ENCODE measurements at places on chromosomes 3 and 15.

- no peak for DNase-seq
These were observed 69.8 kb downstream of the PLCH1 start for GRCh38 chr3:155675094-155675493.

DNA sequence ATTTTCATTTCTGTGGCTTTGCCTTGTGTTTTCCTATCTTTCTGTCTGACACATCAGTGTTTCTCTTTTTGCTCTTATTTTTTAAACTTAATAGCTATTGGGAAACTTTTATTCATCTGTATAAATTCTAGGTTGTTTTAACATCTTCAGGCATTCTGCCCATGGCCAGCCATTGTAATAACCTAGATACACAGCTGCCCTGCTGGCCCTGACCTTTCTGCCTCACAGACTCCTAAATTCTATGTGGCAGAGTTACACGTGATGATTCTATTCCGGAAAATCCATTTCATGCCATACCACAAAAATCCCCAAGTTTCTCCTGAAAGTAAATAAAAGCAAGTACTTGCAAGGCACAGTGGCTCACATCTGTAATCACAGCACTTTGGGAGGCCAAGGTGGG, 150.1 kb downstream of the UACA start:
- no peak for DNase-seq

GRCh38 chr3:64612082-64612860, 75.5 kb downstream of the ADAMTS9 start:
- no peak for DNase-seq

- DNase-seq, result no peak
These were observed 143.2 kb upstream of the PRR20G start for GRCh38 chr3:127431066-127431465.

DNA sequence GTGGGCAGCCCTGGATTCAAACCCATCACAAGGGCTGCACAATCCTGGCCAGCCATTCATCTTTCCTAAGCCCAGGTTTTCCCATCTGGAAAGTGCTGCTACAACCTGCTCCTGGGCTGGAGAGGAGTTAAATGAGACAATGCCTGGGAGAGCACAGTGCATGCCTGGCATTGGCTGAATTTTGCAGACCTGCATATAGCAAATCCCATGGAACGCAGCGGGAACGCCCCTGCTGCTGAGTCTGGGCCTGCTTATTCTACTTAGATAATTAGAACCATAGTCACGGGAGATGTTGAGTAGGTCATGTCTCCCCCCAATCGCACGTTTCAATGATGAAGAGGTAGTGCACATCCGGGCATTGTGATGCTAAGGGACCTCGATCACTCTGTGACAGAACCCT, 46.6 kb downstream of the ABTB1 start:
- DNase-seq, result no peak

- DNase-seq, result no peak
These were observed 289.9 kb upstream of the RASGRP1 start for GRCh38 chr15:38854506-38854905.

- DNase-seq, result no peak
These were observed 62.3 kb downstream of the TMEM39A start for GRCh38 chr3:119401069-119401468.

DNA sequence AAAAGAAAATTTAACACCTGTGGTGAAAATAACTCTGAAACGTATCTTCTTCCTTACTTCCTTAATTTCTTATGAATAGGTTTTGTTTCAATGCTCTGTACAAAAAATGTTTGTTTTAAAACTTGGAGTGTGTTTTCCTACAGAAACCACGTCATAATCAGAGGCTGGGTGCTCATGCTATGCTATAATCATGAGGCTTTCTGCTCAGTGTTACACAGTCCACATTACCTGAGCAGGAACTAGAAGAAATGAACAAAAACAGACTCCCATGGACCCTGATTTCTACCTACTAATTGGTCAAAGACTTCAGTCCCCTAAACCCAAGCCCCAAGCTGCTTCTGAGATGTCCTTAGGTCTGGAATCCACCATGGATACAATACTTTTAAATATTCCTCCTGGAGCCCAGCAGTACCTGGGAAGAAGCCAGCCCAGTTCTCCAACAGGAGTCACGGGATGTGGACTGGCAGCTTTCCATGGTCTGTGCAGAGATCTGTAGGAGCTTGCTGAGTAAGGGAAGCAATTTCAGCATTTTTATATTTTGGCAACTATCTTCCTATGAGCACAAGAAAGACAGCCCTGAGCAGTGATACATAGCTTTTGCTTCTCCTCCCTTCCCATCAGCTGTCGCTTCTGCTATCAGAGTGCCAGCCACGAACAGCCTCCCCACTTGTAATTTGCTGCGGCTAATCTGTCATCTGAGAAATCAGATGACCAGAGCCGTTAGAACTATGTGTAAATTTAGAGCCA, 65.6 kb downstream of the WDR72 start:
- DNase-seq, result no peak

DNA sequence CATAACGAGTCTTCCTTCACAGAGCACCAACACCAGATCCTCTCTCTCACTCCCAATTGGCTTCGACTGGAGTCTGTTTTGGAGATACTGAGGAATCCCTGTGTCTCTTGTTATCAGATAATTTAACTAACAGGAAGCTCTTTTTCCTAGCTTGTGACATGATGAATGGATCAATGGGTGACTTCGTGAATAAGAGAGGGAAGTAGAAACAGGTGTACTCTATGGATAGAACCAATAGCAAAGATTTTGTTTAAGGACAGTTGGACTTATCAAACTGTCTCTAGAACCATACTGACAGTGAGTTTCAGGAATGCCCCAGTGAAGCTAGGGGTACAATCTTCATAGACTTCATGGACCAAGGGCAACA, 29.4 kb upstream of the KLHL6 start:
- DNase-seq, result no peak

GRCh38 chr15:47404877-47405276, 312.4 kb upstream of the SEMA6D start:
- no peak for DNase-seq

GRCh38 chr3:52339612-52340011, 23.5 kb downstream of the DNAH1 start:
- peak; percentile 24 for DNase-seq

GRCh38 chr15:74239051-74239705, 3.1 kb downstream of the CCDC33 start:
- no peak for DNase-seq

DNA sequence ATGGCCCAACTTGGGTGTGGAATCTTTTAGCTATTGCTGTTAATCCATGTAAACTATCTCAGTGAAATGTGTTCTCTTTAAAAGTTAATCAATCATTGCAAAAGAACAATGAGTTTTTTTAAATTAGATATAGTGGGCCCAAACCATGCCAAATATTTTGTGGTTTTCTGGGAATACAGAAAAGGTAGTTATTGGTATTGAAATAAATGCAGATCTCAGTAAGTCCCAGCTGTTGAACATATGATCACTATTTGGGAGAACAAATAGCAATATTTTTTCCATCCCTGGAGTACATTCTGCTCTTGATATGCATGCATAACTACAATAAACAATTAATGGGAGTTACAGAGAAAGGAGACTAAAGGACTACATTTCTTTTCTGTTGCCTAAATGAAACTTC, 36.0 kb upstream of the LEKR1 start:
- DNase-seq, result no peak

- no peak for DNase-seq
These were observed 632 bp downstream of the MTHFS start for GRCh38 chr15:79896131-79896633.

GRCh38 chr3:188789251-188789650, 382.5 kb upstream of the TPRG1 start:
- DNase-seq, result no peak

DNA sequence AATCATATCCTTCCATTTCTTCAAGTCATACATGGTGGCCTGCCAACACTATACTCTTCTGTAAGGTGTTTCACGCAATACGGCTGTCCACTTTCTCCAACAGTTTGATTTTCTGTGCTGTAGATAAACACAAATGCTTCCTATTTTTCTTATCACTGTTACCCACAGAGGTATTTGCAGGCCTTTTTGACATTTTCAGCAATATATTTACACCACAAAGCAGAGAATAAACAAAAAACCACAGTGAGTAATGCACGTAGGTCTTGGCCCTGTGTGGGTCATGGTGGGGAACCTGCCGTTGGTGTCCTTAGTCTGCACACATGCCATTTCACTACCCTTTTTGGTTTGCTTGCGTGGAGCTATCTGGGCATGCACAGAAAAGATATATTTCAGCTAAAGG, 59.5 kb downstream of the LRRC28 start:
- DNase-seq, result no peak

DNA sequence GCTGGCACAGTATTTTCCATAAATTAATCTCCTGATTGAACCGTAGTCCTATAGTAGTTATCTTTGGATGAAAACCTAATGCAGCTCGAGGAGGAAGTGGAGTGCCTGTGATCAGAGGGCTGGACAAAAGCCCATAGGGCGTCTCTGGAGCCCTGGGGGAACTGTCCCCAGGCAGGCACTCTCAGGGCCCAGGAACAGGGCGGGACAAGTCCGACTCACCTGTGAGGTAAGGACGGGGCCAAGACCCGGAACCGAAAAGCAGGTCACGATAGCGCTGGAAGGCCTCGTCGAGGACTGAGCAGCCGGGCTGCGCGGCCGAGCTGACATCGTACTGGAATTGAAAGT, 341 bp downstream of the HEXA start:
- no peak for DNase-seq

- no peak for DNase-seq
These were observed 272.4 kb upstream of the COL8A1 start for GRCh38 chr3:99365979-99366378.

DNA sequence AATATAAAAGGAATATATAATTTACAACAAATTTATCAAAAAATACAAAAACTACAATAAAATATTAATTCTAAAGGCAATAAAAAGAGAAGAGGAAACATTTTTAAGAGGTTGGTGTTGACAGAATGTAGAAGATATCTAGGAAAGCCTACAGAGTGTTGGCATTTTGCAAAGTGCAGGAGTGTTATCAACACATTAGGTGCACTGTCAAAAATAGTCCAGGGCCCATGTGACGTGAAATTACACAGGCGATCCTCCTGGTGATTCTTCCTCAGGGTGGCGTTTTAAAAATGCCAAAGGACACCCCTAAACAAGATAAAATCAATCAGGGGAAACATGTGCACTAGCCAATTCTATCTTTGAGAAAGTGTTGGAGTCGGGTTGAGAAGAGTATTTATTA, 222.7 kb downstream of the ARPP21 start:
- no peak for DNase-seq

- no peak for DNase-seq
These were observed 82.4 kb downstream of the CCNL1 start for GRCh38 chr3:157077565-157077991.

GRCh38 chr3:57923752-57924151, 84.5 kb upstream of the FLNB start:
- DNase-seq, result no peak

DNA sequence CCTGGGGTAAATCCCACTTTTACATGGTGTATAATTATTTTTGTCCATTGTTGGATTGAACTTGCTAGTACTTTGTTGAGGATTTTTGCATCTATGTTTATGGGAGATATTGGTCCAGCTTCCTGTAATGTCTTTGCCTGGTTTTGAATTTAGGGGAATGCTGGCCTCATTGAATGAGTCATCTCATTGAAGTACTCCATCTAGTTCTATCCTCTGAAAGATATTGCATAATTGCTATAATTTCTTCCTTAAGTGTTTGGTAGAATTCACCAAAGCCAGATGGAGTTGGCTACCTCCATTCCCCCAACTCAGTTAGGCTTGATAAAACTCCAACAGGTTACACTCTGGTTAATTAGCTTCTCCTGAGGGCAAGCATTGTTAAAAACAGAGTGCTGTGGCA, 237.4 kb upstream of the TGFBR2 start:
- DNase-seq, result no peak

DNA sequence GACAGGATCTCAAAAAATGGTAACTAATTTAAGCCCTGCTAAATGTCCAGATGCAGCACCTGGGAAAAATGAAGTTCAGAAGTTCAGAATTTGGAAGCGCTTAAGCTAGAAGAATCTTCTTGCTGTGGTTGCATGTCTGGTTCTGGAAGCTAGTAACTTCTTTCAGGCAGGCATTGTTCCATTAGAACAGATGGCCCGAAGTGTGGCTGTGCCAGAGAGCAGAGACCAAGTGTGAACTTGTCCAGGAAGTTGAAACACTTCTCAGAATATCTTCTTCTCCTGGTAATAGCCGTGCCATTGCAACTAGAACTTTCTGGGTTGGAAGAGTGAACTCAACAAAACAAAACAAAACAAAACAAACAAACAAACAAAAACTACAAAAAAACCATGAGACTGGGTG, 80.0 kb downstream of the MITF start:
- no peak for DNase-seq

- DNase-seq, result no peak
These were observed 86.2 kb downstream of the DHX30 start for GRCh38 chr3:47888986-47889757.

DNA sequence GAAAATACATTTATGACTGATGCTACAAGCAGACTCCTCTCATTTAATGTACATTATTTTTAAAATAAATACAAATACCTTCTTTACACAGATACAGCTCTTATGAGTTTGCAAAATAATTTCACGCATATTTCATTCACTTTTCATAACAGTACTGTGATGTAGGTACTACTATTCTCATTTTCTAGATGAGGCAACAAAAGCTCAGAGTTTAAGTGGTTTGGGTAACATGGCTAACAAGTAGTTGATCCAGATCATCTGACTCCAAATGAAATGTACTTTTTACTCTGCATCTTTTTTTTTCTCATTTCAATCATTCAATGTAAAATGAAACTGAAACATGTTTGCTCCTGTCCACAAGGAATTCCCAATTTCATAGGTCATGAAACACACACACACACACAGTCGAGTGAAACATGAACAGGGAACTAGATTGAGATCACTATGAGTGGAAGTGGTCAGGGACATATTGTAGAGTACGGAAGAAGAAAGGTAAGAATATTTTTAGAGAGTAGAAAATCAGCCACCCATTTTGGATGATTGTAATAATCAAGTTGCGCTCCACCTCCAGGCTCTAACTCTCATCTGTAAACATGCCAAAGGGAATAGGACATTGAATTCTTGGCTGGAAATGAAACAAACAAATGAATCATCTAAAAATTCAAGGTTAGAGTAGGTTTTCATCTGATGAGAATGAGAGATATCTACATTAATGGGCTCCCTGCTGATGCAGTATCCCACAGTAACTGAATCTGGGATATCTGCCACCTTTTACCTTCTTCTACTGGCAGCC, 92.4 kb downstream of the CLDN1 start:
- DNase-seq, result no peak

All from T-cell (primary cell).